IMR-90 (cell line): ENCODE measurements at places on chromosomes 3 and 15. TPM values are rescaled to one million over a fixed set of nuclear protein-coding genes. Genes with fewer than 3 reads are reported as not detected.
A peak's percentile ranks its signal among the peaks of the same experiment; 100 is the strongest.

VIPR1 gene
- not detected in 2 replicates for total RNA-seq

ZNF385D gene
- total RNA-seq = 0.18 and 0.28 TPM in 2 replicates

AGTR1 gene
- total RNA-seq = 2.7 and 3.3 TPM in 2 replicates

GRCh38 chr15:62894322-62895085 is 148.0 kb upstream of the TPM1 start:
- peak; percentile 28 for DNase-seq

DNA sequence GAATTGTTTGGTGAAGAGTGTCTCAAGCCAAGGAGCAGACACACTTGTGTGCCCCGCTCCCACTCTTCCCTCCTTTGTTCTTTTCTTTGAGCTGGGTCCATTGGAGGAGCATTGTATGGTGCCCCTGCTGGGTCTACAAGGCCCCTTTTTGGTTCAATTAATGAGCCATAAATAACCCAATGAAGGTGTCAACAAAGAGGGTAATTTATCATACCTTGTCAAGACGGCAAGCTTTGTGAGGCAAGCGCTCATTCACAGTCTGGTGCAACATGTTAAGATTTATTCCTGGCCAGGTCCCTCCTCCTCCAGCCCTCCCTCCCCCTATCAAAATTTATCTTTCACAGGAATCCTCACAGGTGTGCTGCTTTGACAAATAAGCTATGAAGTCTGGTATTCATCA is 300.1 kb downstream of the RORA start:
- DNase-seq = no peak

DNA sequence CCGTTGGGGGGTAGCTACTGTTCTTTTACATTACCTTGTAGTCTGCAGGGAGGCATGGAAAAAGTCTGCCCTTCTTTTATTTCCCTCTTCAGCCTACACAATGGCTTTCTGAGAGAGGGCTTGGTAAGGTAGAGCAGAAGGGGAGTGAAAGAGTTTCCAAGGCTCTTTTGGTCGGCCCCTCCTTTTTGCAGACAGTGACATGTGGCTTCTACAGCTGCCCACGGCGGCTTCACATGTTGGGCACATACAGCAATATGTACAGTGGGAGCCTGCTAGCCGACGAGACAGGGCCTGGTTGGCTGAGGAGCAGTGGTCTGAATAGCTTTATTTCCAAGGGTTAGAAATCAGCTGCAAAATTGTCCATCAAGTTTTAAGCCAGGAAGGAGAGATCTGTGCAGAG is 4.0 kb downstream of the INAFM2 start:
- no peak for DNase-seq

DNA sequence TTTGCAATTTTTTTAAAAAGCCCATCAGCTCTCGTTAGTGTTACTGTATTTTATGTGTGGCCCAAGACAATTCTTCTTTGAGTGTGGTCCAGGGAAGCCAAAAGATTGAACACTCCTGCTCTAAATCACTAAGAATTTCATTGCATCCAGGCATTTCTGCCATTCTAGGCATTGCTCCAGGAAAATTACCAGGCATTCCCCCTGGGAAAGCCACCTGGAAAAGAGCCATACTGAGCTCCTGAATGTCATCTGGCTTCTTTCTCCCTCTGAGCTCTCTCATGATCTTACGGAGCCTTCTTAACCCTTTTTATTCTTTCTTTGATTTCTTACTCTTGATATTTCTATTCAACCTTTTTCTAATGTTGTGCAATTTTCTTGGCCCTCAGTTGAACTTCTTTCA is 202.2 kb downstream of the DOCK3 start:
- DNase-seq = no peak

DNA sequence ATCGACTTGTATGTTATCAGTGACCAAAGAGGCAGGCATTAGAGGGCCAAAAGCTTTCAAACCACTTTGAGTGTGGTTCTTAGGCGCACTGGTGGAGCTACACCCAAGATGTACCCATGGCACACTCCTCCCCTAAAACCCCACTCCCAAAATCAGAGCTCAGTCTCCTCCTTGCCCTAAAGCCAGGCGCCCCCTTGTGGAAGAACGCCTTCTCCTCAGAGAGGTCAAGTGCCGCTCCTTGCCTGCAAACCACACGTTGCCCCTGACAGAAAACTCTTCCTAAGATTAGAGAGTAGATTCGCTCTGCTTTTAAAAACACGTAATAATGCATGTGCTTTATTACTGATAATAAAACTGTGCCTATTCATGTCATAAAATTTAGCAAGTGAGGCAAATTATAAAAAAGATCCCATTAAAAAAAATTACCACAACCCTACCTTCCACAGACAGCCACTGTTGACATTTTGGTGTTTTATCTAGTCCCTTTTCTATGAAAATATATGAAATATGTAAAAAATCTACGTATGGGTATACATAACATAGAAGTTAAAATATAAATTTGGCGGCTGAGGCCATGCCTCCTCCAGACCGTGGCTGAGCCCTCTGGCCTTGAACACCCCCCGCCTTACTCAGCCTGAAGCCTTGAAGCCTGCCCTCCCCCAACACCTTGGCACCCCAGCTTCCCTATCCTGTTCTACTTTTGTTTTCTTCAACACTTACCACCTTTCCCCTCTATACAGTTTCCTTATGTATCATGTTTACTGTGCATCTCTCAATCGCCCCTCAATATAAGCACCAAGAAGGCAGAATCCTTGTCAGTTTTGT is 33.5 kb downstream of the BCL2L10 start:
- DNase-seq = peak; percentile 56

GRCh38 chr15:88022716-88023115 is 233.8 kb downstream of the NTRK3 start:
- no peak for DNase-seq

DNA sequence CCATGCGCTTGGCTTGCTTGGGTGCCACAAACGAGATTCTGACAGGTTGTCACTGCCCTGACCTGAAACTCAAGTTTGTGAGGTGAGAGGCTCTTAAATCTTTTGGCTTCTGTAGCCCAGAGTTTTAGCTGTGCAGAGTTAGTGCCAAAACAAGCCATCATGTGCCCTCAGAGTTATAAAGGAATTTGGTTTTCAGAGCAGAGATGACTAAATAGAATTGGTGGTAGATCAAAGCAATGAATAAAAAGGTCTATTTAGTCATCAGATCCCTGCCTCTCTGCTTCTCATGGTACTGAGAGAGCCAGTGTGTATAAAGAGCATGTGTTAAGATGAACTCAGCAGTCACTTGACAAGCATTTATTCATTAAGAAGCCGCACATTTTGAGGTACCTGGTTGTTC is 207.5 kb upstream of the DPH6 start:
- peak; percentile 68 for DNase-seq
